Activated CD4-positive, alpha-beta T cell treated with anti-CD3 and anti-CD28 coated beads, Interleukin-2, amount 50 U/mL, for 16 hours (primary cell): ENCODE measurements at places on chromosomes 12 and 14.

DNA sequence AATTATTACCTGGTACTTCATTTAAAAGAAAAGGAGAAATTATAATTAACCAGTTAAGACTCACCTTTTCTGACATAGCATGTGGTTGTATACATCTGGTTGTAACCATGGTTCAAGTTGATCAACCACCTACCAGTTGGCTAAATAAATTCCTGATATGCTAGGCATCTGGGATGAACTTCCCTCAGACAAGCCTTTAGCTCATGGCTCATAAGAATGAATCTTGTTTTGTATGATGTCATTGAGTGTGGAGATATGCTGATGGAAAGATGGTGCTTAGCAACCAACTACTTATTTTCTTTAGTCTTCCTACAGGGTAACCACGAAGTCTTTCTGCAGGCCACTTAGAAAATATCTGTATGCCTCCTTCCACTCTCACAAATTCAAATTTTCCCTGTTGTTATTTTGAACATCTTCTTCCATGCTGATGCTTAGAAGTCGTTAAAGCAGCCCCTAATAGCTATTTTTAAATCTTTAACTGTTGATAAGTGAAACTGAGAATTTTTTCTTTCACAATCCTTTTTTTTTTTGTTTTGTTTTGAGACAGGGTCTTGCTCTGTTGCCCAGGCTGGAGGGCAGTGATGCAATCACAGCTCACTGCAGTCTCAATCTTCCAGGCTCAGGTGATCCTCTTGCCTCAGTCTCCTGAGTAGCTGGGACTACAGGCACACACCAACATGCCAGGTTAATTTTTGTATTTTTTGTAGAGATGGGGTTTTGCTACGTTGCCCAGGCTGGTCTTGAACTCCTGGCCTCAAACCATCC is 51.9 kb upstream of the PTHLH start:
- no peak for DNase-seq

- no peak for DNase-seq
Measured at GRCh38 chr14:104462651-104463630, 116.6 kb upstream of the C14orf180 start.

- no peak for DNase-seq
Measured at GRCh38 chr14:22593189-22593588, 4.2 kb upstream of the DAD1 start.

- no peak for DNase-seq
Measured at GRCh38 chr14:99065551-99065950, 206.4 kb downstream of the BCL11B start.

- peak; percentile 85 for DNase-seq
Measured at GRCh38 chr14:74922752-74923401, at the start of gene RPS6KL1. RPS6KL1 (minus strand) TSS chr14:74923260; CDS start chr14:74921541, 1,719 bp downstream.

DNA sequence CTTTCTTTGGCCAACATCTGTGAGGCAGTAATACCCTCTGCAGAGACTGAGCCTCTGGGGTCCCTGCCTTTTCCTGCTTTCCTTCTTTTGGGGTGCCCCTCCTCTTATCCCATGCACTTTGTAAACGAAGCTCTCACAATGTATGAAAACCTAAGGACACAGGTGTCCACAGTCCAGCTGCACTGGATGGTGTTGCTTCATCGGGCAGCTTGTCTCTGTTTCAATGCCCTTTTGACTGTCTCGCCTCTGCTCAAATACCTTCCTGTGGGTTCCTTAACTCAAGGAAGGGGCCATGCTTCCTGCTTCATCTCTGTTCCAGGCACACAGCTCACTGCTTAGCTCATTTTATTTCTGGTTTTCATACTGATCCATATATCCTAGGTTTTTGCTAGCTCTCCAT is 6.4 kb downstream of the C1RL start:
- no peak for DNase-seq
